ENCODE measurements at places on chromosomes 5 and 9.
A peak's percentile ranks its signal among the peaks of the same experiment; 100 is the strongest.

GRCh38 chr5:146731909-146732659 is 146.5 kb downstream of the PPP2R2B start:
- no peak for DNase-seq

- no peak for DNase-seq
Measured at GRCh38 chr5:82436291-82436690, 158.1 kb upstream of the RPS23 start.

- DNase-seq: no peak
Measured at GRCh38 chr5:71865665-71866320, 146.7 kb downstream of the CARTPT start.

DNA sequence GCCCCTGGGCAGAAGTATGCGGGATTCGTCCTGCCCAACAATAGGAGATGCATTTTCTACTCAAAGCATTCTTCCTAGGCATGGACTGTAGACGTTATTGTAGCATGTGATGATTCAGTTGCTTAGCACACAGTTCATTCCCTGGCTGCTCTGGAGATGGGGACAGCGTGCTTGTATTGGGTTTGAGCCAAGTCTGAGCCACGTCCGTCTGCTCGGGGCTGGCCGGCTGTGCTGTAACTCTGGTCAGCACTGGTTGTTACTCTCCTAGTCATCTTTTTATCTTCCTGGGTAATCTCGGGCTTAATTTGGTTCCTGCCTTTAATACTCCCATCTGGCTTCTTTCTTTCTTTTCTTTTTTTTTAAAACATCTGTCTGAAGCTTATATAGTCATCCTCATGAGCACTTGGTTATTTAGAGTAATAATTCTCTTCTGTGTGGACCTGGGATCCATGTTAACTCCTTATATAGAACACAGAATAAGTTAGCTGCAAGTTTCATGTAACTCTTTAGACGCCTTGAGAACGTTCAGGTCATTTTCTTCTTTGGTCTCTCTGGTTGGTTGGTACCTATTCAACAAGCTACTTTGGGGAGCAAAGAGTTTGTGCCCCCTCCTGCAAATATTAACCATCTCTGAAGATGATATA is 118.8 kb upstream of the RPS23 start:
- no peak for DNase-seq

GRCh38 chr5:117077142-117077541 is 502.5 kb upstream of the SEMA6A start:
- no peak for DNase-seq

DNA sequence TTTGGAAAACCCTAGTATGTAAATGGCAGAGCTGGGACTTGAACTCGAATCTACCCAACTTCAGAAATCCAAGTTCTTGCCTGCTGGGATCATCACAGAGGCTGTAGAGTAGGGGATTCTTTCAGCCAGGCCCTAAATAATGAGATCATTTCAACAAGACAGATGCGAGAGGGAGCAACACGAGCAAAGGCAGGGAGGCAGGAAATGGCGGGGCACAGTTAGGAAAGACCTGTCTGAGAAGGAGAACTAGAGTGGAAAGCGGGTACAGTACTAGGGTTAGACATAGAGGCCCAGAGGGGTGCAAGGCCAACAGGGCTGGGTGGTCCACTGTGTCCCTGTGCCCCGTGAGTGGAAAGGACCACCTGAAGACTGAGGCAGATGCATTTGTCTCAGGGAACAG is 46.1 kb downstream of the MVB12B start:
- DNase-seq: no peak

DNA sequence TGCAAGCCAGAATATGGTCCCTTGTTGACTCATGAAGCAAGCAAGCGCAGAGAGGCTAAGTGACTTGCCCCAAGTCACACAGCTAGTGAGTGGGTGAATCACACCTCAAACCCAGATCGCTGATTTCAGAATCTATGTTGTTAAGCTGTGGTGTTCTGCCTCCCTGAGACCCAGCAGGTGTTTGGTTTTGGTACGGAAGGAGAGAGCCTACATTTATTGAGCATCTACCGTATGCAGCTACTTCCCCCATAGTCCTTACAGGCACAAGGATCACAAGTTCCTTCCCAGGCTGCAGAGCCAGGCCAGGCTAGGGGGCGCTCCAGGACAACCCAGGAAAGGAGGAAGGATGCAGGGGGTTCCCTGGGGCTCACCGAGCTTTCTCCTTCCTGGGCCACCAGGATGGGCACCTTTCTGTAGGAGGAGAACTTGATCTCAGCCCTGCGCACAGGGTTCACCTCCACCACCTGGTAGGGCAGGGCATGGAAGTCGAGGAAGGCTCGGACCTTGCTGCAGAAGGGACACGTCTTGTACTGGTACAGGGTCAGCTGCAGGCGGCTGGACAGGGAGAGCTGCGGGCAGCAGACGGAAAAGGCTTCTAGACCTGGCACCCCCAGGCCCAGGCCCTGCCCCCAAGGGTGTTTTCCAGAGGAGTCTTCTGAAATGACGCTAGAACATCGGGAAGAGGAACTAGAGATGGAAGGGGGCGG is 2.5 kb downstream of the PTGES2 start:
- DNase-seq: peak; percentile 18

DNA sequence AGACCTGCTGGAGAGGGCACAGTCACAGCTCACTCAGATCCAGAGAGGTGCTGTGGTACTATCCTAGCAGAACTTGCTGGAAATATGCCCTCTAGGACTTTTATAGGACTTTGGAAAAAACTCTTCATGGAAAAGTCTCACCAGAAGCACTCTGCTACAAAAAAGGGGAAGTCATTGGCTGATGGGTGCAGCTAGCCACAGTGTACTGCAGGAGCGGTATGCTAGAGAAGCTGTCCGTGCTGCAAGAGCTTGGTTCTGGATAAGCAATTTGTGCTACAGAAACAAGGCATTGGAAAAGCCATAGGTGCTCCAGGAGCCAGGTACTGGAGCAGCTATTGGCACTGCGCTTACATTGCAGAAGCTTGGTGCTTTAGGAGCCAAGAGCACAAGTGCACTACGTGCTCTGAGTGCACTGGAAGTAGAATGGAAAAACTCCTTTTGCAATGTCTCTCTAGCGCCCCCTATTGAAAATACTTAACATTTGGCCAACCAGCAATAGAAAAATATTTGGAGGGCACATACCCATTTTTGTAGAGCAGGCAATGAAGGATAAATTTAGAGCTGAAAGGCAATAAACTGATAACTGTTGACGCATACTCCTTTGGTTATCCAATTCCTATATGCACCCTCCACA is 83.4 kb downstream of the MEGF10 start:
- DNase-seq: no peak

DNA sequence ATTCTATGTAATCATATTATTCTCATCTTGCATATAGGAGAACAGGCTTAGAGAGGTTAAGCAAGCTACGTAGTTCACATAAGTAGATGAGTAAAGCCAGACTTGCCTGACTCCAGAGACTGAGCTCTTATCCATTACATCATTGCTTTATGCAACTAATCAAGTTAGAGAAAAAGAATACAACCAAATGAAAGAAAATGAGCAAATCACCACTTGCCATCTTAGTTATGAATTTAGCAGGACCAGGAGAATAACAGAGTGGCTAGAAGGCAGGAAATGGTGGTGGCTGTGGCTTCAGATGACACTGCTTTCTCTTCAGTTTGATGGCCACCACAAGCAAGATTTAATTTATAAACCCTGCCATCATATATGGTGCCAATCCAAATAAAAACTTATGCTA is 26.6 kb downstream of the POC5 start:
- no peak for DNase-seq

- DNase-seq: no peak
Measured at GRCh38 chr5:97075649-97076048, 66.8 kb downstream of the LIX1 start.

DNA sequence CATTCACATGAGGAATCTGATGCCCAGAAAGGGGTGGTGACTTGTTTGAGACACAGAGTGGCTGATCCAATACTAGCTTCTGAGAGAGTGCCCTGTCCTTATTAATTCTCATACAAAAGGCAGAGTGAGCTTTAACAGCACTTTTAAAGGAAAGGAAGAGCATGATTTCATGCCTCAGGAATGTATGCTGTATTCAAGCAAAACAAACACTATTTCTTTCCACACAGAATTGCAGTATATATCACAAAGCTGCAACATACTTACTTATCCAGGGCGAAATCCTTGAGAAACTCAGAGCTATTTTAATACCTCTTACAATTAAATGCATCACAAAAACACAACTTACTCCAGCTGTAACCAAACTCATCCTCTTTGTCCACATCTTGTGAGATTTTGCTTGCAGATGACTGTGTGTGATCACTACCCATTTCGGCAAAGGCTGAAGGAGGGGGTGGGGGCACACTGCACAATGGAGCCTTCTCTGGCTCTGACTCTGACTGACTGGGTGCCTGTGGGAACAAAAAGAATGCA is 139.8 kb downstream of the MPDZ start:
- no peak for DNase-seq

DNA sequence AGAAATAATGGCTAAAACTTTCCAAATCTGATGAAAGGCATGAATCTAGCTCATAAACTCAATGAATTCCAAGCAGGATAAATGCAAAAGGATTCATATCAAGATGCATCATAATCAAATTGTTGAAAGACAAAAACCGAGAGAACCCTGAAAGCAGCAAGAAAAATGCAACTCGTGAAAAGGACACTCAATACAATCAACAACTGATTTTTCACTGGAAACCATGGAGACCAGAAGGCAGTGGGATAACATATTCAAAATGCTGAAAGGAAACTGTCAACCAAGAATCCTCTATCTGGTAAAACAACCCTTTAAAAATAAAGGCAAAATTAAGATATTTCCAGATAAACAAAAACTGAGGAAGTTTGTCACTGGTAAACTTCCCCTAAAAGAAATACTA is 9.5 kb downstream of the FBXL17 start:
- no peak for DNase-seq

DNA sequence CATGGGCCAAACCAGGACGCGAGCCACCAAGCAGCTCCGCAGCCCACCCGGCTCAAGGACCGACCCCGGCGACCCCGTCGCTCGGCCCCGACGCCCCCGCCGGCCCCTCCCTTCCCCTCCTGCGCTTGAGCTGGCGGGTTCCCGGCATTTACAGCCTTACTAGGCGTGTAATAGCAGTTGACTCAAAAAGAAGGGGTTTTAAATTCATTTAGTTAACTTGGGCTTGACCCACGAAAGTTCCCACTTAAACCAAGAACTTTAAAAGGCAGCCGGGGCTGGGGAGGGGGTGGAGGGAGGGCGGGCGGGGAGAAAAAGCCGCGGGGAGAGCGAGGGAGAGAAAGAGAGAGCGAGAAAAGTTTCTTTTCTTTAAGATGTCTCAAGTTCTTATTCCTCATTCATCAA is 636 bp downstream of the PRDM12 start:
- DNase-seq: no peak

DNA sequence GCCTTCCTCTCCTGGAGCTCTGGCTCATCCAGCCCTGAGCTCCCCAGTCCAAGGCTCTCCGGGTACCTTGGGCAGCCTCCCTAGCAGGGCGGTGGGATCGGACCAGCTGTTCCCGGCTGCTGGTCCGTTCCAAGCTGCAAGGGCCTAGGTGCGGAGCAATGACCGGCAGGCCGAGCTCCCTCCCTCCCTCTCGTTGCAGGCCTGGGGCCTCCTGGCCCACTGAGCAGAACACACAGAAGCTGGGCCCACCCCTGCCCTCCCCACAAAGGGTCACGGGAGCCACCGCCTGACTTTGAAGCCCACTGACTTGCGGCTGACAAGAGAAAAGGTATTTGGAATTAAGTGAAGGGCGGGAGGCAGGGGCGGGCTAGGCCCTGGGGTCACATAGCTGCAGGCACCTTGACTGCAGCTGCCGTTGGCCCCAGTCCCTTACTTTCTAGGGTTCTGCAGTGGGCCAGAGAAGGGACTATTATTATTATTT is 104.7 kb upstream of the IER5L start:
- no peak for DNase-seq

- DNase-seq: no peak
Measured at GRCh38 chr9:74921737-74922136, 31.0 kb downstream of the C9orf40 start.

- DNase-seq: no peak
Measured at GRCh38 chr5:39238366-39239105, 19.2 kb upstream of the FYB1 start.

- DNase-seq: no peak
Measured at GRCh38 chr9:110099236-110100095, 108.5 kb downstream of the C9orf152 start.

DNA sequence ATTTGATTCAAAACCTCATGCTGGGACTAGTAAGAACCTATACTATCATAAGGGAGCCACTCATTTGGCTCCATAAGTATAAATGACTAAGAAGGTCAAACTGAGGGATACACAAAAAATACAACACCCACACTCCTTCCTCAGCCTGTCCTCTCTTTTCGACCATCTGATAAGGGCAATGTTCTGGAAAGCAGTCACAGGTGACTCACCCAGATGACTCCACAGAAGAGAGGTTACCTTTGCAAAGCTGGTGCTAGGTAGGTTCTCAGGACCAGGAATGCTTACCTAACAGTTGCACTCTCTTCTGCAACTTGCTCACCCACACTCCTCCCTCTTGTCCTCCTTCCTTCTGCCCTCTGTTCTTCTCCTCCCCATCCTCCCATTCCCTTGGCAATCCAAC is 32.9 kb downstream of the LHFPL2 start:
- DNase-seq: no peak

GRCh38 chr5:54295651-54296276 is 14.6 kb downstream of the ARL15 start:
- no peak for DNase-seq

- no peak for DNase-seq
Measured at GRCh38 chr5:65261499-65261898, 220.2 kb downstream of the ADAMTS6 start.

GRCh38 chr5:6344593-6344989 is 33.8 kb downstream of the MED10 start:
- no peak for DNase-seq

- no peak for DNase-seq
Measured at GRCh38 chr5:150613991-150614660, 26.3 kb upstream of the SYNPO start.

DNA sequence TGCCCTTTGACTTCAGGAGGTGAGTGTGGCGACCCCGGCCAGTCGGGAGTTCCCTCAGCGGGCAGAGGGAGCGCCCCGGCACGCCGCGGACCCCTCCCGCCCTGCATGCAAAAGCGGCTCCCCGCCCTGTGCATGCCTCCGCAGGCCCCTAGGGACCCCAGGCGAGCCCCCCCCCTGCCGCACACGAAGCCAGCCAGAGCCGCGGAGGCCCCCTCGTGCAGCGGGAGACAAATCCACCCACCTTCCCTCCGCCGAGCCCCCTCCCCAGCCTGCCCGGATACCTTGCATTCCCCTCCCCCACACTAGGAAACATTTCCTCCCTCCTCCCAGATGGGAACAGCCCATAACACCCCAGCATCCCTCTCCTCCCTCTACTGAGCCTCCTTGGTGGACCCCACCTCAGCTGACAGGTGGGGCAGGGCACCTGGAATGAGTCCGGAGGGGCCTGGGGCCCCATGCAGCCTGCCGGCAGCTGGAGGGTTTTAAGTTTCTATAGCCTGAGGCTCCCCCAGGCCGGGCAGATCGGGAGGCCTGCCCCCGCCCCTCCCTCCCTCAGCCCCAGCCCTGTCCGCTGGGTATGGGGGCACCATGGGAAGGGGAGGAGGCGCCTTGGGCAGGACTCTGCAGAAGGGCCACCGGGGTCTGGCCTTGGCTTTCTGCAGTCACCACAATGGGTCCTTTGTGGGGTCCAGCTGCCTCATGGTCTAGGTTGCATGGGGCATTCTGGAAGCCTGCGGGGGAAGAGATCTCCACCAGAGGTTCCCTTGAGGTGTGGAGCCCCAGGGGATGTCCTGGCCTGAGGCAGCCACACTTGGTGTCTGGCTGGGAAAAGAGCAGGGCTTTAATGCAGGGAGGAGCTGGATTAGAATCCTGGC is 601 bp downstream of the ERGIC1 start:
- no peak for DNase-seq

GRCh38 chr5:169549453-169550100 is 34.0 kb upstream of the SPDL1 start:
- no peak for DNase-seq

- no peak for DNase-seq
Measured at GRCh38 chr5:72634444-72634843, 127.2 kb upstream of the ZNF366 start.
